ENCODE measurements at places on chromosomes 1 and 21.
A peak's percentile ranks its signal among the peaks of the same experiment; 100 is the strongest.

DNA sequence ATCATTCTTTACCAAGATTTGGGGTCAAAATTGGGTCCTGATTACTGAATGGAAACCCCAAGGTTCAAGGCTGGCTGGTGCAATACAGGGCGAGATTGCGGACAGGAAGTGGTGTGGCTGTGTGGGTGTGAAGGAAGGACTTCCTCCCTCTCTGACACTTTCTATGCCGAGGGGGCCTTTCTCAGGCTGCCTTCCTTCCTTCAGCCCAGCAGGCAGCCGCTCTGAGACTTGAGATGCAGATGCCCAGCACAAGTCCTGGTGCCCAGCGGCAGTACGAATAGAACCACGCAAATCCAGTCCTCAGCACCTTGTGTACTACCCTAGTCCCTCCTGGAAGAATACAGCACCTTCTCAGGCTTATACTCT is 16.3 kb downstream of the BATF3 start:
- no peaks in the 10 kb centered on the region for H3K4me1 ChIP-seq
- no peaks in the 10 kb centered on the region for H3K36me3 ChIP-seq
- H3K27ac ChIP-seq, result no peak overlapping the region
- no peaks in the 10 kb centered on the region for H3K27me3 ChIP-seq
- no peak for DNase-seq

- no peak overlapping the region for H3K27ac ChIP-seq
- H3K27me3 ChIP-seq, result no peaks in the 10 kb centered on the region
- no peaks in the 10 kb centered on the region for H3K36me3 ChIP-seq
Observed at GRCh38 chr1:22224631-22225030, 81.7 kb upstream of the WNT4 start.

GRCh38 chr1:51990478-51990965 is at the start of gene RAB3B:
Gene RAB3B (minus strand): TSS chr1:51990700. CDS start chr1:51977117, 13,583 bp downstream.
- DNase-seq, result peak; percentile 80
- peak within 1 kb of the TSS; percentile 71 for H3K4me3 ChIP-seq
- no peaks in the 10 kb centered on the region for H3K36me3 ChIP-seq
- no peak within 1 kb of the TSS for H3K27ac ChIP-seq
- no peaks in the 10 kb centered on the region for H3K27me3 ChIP-seq

DNA sequence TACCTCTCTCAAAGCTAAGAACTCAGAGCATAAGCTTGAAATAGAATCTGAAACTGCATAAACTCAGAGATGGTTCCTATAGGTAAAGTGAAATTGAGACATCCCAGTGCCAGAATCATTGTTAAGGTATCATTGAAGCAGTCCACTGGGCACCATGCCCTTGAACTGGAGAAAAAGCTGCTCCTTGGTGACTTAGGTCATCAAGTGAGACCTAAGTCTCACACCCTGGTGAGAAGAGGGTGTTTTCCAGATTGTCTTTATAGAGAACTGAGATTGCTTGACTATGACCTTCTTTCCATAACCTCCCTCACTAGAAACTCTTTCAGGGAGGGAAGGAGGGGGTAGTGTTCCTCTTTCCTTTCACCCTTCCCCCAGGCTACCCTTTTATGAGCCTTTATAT is 9.4 kb upstream of the ATP6V1G3 start:
- H3K27me3 ChIP-seq, result no peaks in the 10 kb centered on the region
- H3K4me3 ChIP-seq, result no peak overlapping the region
- DNase-seq, result no peak
- no peaks in the 10 kb centered on the region for H3K4me1 ChIP-seq
- H3K36me3 ChIP-seq, result no peaks in the 10 kb centered on the region
- H3K27ac ChIP-seq, result no peak overlapping the region

DNA sequence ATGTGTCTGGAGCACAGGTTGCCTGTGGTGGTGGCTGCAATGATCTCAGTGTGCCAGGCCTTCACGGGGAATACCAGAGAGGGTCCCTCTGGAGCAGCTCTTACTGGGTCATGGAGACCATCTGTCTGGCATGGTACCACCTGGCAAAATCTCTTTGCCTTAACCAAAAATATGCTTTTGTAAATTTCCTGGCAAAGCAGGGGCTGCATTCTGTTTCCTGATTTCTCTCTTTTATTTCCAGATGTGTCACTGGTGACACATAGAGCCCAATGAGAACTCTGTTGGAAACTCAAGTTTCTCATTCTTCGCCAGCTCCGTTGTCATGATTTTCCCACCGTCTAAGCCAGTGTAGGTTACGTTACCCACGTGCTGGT is 136.5 kb downstream of the FGGY start:
- H3K4me1 ChIP-seq, result peaks cover 12% of the 10 kb centered on the region
- no peak for DNase-seq
- H3K36me3 ChIP-seq, result no peaks in the 10 kb centered on the region

- no peak overlapping the region for H3K27ac ChIP-seq
- no peaks in the 10 kb centered on the region for H3K27me3 ChIP-seq
- H3K36me3 ChIP-seq, result no peaks in the 10 kb centered on the region
- no peak overlapping the region for H3K4me3 ChIP-seq
Observed at GRCh38 chr1:42146626-42147320, 6.4 kb upstream of the GUCA2B start.

DNA sequence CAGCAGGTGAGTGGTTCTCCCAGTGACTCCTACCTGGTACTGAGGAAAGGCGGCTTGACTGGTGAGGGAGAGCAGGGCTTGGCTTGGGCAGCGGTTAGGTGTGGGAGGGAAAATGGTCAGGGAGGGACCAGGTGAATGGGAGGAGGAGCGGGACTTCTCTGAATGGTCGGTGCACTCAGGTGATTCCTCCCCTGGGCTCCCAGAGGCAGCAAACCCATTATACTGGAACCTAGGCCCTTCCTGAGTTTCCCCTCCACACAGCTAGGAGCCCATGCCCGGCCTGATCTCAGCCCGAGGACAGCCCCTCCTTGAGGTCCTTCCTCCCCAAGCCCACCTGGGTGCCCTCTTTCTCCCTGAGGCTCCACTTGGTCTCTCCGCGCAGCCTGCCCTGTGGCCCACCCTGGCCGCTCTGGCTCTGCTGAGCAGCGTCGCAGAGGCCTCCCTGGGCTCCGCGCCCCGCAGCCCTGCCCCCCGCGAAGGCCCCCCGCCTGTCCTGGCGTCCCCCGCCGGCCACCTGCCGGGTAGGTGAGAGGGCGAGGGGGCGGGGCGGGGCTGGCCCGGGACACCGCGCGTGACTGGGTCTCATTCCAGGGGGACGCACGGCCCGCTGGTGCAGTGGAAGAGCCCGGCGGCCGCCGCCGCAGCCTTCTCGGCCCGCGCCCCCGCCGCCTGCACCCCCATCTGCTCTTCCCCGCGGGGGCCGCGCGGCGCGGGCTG is 2.3 kb downstream of the ARTN start:
- peaks cover 16% of the 10 kb centered on the region for H3K36me3 ChIP-seq
- peak overlapping the region; percentile 46 for H3K4me3 ChIP-seq
- peaks cover 33% of the 10 kb centered on the region for H3K4me1 ChIP-seq
- peak overlapping the region; percentile 82 for H3K27ac ChIP-seq
- H3K27me3 ChIP-seq, result no peaks in the 10 kb centered on the region

DNA sequence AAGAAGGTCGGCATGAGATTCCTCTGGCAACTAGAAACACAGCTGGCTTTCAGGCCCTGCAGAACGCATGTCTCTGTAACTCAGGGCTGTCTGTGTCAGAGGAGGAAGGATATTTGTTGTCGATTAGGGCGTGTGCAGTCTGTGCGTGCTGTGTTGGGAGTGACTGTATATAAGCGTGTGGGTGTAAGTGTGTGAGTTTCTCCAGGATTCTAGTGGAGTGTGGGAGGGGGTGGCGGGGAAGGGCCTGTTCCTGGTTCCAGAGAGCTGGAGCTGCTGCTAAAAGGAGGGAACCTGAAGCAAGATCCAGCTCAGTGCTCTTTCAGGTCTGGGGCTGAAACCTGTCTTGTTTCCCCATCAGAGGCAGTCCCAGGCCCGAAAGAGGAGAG is 74.3 kb downstream of the SLC16A1 start:
- no peaks in the 10 kb centered on the region for H3K36me3 ChIP-seq
- H3K4me3 ChIP-seq, result no peak overlapping the region
- no peaks in the 10 kb centered on the region for H3K27me3 ChIP-seq
- peak overlapping the region; percentile 27 for H3K27ac ChIP-seq

DNA sequence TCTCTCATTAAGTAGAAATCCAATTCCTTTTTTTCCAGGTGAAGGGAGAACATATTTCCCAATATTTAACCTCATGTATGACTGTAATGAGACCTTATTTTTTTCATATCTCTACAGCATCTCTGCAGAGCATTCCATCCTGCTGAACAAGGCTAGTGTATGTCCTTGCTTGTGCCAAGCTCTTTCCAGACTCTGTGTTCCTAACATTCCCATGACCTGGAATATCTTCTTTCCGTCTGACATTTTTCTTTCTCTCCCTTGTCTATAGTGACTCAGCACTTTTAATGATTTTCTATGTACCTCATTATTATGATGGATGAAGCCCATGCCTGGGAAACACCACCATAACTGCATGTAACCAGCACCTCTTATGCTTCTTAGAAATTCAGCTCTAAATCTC is 278.3 kb upstream of the NRIP1 start:
- no peaks in the 10 kb centered on the region for H3K27me3 ChIP-seq
- no peak overlapping the region for H3K4me3 ChIP-seq
- DNase-seq, result no peak
- H3K36me3 ChIP-seq, result no peaks in the 10 kb centered on the region
- no peaks in the 10 kb centered on the region for H3K4me1 ChIP-seq
- H3K27ac ChIP-seq, result no peak overlapping the region

DNA sequence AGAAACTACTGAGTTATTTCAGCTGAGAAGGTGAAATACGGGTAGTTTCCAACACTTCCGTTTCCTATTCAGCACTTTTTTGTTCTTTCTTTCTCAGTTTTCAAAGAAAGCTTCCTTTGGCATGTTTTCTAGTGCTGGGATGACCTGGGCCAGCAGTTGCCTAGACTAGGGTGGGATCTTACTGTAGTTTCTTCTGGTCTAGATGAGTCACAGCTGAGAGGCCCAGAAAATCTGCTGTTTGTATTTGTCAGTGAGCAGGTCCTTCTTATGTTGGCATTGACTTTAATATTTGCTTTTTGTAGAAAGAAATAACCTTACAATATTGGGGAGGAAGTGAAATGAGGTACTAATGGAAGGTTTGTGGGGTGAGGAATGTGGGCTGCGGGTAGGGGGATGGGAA is 22.2 kb downstream of the C1orf21 start:
- H3K4me3 ChIP-seq, result no peak overlapping the region
- peaks cover 25% of the 10 kb centered on the region for H3K4me1 ChIP-seq
- H3K27me3 ChIP-seq, result no peaks in the 10 kb centered on the region
- no peak for DNase-seq
- H3K27ac ChIP-seq, result no peak overlapping the region
- H3K36me3 ChIP-seq, result no peaks in the 10 kb centered on the region

- no peaks in the 10 kb centered on the region for H3K36me3 ChIP-seq
- H3K4me1 ChIP-seq, result no peaks in the 10 kb centered on the region
- H3K27ac ChIP-seq, result no peak overlapping the region
Observed at GRCh38 chr21:31136891-31137290, 98.6 kb upstream of the KRTAP19-8 start.

- H3K36me3 ChIP-seq, result no peaks in the 10 kb centered on the region
- no peak overlapping the region for H3K4me3 ChIP-seq
Observed at GRCh38 chr21:42195378-42196031, 23.4 kb upstream of the ABCG1 start.

GRCh38 chr1:68051475-68051874 is 1.0 kb upstream of the DIRAS3 start:
- no peak for DNase-seq
- H3K27ac ChIP-seq, result no peak overlapping the region
- no peaks in the 10 kb centered on the region for H3K4me1 ChIP-seq
- no peak overlapping the region for H3K4me3 ChIP-seq
- H3K36me3 ChIP-seq, result no peaks in the 10 kb centered on the region

- no peaks in the 10 kb centered on the region for H3K27me3 ChIP-seq
- peaks cover 15% of the 10 kb centered on the region for H3K36me3 ChIP-seq
- no peak for DNase-seq
- no peak overlapping the region for H3K4me3 ChIP-seq
- H3K4me1 ChIP-seq, result peaks cover 19% of the 10 kb centered on the region
Observed at GRCh38 chr1:156488566-156489165, 11.9 kb downstream of the MEF2D start.

GRCh38 chr1:23634840-23635651 is 56.6 kb upstream of the RPL11 start:
- H3K4me1 ChIP-seq, result peaks cover 3% of the 10 kb centered on the region
- H3K27ac ChIP-seq, result no peak overlapping the region
- DNase-seq, result no peak
- no peaks in the 10 kb centered on the region for H3K36me3 ChIP-seq
- no peaks in the 10 kb centered on the region for H3K27me3 ChIP-seq

DNA sequence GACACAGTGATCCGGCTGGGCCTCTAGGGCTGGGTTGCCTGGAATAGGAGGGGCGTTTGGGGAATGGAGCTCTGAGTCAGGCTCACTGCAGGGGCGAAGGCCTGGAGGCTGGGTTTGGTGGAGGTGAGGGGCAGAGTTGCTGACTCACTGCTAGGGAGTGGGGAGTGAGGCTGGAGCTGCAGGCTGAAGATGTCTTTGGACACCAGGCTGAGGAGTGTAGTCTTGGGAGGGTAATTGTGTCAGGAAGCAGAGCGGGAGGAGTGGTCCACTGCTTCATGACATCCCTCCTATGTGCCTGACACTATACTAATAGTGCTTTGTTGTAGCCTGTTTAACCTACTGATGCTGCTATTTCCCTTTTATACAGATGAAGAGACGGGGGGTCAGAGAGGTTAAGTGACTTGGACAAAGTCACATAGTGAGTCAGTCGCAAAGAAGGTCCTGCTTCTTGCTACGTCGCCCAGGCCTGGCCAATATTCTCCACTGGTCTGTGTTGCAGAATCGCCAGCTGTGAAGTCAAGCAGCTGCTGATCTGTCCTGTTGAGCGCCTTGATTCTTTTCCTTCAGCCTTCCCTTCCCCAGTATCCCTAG is 13.6 kb downstream of the ACTL8 start:
- no peak overlapping the region for H3K4me3 ChIP-seq
- peak overlapping the region; percentile 6 for H3K27ac ChIP-seq
- no peaks in the 10 kb centered on the region for H3K36me3 ChIP-seq
- H3K27me3 ChIP-seq, result no peaks in the 10 kb centered on the region
- no peak for DNase-seq

DNA sequence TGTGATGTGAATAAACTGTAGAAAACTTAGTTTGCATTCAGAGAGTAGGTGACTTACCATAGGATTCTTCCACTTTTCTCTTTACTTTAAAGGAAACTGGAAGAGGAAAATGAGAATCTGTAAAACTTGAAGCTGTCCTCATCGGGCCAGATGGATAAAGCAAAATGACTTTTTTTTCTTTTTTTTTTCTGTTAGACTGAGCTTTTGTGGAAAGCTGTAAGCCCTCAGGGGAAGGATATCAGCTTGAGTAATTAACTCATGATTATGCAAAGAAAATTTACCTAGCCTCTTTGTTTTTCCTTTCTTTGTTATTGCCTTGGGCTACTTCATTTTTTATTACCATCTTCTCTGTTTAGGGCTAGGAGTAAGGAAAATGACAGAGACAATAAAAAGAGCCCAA is 53.4 kb downstream of the DPH5 start:
- peaks cover 27% of the 10 kb centered on the region for H3K36me3 ChIP-seq
- no peak overlapping the region for H3K27ac ChIP-seq
- H3K4me1 ChIP-seq, result no peaks in the 10 kb centered on the region
- DNase-seq, result no peak

- no peaks in the 10 kb centered on the region for H3K27me3 ChIP-seq
- peak overlapping the region; percentile 20 for H3K4me3 ChIP-seq
- H3K4me1 ChIP-seq, result peaks cover 30% of the 10 kb centered on the region
- H3K36me3 ChIP-seq, result no peaks in the 10 kb centered on the region
- DNase-seq, result peak; percentile 86
Observed at GRCh38 chr1:31944205-31945089, 6.3 kb upstream of the PTP4A2 start.

Measured in RWPE2 (cell line).